ENCODE measurements at places on chromosomes 11 and 22. TPM values are rescaled to one million over a fixed set of nuclear protein-coding genes. Genes with fewer than 3 reads are reported as not detected.

GRCh38 chr11:117815262-117815803 lies 9.2 kb downstream of the FXYD2 start:
- no peak for DNase-seq

- no peak for DNase-seq
Observed at GRCh38 chr22:39259666-39260065, 14.9 kb upstream of the PDGFB start.

DNA sequence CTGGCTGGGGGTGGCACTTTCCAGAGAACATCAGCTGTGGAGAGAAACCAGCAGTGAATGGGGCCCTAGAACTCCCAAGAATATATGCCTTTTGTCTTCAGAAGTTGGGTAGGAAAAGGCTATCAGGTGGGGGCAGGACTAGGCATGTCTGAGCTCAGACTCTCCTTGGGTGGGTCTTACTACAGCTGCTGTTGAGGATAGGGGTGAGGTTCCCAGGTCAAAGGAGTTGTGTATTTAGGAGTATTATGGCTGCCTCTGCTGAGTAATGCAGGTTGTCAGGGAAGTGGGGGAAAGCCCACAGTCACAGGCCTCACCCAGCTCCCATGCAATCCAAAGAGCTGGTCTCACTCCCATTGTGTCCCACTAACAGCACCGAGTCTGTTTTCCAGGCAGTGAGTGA lies 26.1 kb downstream of the SLC22A9 start:
- no peak for DNase-seq

- DNase-seq, result no peak
Observed at GRCh38 chr11:67368621-67369020, 4.8 kb downstream of the CLCF1 start.

DNA sequence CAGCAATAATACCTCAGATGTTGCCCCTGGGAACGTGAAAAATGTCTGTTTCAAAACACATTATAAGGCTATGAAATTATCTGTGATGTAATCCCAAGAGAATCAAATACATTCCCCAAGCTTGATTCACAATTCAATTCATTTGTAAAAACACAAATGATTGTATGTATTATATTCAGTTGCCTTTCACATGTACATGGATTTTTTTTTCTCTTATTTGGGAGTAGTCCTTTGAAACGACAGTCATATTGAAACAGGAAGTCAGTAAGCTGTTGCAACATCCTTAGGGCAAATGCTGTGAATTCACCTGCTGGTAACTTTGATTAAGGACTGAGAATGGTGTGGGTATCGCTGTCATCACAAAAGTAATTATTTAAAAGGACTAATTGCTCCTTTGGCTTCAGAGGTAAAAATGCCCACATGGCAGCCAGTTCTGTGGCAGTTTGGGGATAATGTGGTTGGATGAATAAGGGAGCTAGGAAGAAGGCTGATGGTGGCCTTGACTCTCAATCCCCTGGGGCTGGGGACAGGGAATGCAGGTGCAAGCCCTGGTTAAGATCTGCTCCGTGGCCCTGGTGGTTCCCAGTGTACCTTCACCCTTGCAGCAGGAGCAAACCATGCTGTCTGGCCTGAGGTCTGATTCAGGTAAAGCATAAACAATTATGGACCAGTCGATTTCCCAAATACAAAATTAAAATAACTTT lies 13.2 kb downstream of the EHF start:
- DNase-seq, result no peak

DNA sequence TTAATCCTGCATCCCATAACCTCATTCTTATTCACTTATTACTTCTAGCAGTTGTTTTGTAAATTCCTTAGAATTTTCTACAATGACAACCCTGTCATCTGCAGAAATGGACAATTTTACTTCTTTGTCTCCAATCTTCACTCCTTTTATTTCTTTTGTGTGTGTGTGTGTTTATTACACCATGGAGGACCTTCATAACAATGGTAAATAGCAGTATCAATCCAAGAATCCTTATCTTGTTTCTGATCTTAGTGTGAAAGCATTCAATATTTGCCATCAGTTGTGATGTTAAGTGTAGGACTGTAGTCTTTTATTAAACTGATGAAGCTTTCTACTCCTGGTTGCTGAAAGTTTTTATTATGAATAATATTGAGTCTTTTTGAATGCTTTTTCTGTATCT lies 109.1 kb downstream of the MPPED2 start:
- no peak for DNase-seq

DNA sequence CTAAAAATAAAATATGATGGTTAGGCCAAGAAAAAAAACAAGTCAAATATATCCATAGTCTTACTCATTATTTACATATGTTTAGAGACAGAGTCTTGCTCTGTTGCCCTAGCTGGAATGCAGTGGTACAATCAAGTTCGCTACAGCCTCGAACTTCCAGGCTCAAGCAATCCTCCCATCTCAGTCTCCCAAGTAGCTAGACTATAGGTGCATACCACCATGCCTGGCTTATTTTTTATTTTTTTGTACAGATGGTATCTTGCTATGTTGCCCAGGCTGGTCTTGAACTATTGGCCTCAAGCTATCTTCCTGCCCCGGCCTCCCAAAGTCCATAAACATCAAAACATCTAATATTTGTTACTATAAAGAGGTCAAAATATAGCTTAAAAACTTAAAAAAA lies 36.1 kb downstream of the C2CD3 start:
- DNase-seq, result no peak

- DNase-seq, result no peak
Observed at GRCh38 chr11:15580056-15580774, 465.5 kb downstream of the INSC start.

DNA sequence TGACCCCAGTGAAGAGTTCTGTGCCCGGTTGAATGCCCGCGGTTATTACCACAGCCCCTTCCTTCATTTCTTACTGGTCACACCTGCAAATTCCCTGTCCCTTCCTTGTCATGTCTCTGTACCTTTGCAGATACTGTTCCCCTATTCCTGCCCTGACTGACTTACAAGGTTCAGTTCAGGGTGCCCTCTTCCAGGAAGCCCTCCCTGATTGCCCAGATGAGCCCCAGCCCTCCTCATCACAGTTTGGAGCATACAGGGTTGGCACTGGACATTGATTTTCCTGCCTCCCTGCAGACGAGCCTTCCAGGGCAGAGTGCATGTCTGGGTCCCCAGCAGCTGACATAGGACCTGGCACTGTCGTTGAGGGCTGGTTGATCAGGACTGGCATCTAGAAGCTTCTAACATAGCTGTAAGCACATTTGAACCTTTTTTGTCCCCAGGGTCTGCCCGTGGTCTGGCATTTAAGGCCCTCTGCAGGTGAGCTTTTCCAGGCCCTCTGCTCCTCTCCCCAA lies 70.4 kb upstream of the SHISAL1 start:
- DNase-seq, result no peak

Gene F2
- 60.0 TPM for total RNA-seq

Gene CYTH4
- total RNA-seq, result not detected

Gene APOBEC3G
- 1.0 TPM for total RNA-seq
